ENCODE measurements at places on chromosomes 13 and 19.
A peak's percentile ranks its signal among the peaks of the same experiment; 100 is the strongest.

GRCh38 chr13:43584751-43585150 is 202.0 kb downstream of the ENOX1 start:
- no peak for DNase-seq

DNA sequence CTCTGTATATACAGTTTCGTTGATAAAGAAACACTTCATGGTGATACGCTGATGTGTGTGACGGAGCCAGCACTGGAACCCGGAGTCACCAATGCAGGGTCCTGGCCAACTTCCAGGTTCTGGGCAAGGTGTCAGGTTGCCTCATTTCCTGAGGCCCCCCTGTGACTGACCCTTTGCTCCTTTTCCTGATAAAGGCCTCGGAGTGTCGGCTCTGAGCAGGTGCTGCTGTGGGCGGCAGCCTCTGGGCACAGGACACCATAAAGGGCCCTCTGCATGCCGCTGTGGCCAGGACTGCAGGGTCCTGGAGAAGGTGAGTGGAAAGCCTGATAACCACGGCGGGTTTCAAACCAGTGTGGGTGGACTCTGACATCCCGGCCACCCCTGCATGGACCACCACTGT is 17.3 kb upstream of the MYDGF start:
- no peak for DNase-seq

DNA sequence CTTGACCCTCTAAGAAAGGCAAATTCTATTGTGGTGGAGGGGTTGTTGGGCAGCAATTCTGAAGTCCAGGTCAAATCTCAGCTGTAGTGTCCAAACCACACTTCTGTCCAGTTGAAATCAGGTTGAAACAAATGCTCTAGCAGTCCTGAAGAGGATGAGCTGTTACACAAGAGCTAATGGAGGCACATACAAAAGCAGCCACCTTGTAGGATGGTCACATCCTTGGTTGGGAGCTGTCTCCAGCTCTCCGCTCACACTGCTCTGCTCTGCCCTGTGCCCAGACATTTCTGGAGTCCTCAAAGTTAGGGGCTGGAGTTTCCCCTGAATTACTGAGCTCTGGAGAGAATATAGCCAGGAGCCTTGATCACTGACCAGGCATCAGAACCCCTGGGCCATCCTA is 47.2 kb downstream of the GPR12 start:
- no peak for DNase-seq

GRCh38 chr19:44818466-44819031 is 9.6 kb downstream of the BCAM start:
- DNase-seq: peak; percentile 6

GRCh38 chr19:17747205-17748098 is 3.8 kb upstream of the FCHO1 start:
- DNase-seq: peak; percentile 98

GRCh38 chr13:111175935-111176334 is 60.8 kb downstream of the ARHGEF7 start:
- no peak for DNase-seq

DNA sequence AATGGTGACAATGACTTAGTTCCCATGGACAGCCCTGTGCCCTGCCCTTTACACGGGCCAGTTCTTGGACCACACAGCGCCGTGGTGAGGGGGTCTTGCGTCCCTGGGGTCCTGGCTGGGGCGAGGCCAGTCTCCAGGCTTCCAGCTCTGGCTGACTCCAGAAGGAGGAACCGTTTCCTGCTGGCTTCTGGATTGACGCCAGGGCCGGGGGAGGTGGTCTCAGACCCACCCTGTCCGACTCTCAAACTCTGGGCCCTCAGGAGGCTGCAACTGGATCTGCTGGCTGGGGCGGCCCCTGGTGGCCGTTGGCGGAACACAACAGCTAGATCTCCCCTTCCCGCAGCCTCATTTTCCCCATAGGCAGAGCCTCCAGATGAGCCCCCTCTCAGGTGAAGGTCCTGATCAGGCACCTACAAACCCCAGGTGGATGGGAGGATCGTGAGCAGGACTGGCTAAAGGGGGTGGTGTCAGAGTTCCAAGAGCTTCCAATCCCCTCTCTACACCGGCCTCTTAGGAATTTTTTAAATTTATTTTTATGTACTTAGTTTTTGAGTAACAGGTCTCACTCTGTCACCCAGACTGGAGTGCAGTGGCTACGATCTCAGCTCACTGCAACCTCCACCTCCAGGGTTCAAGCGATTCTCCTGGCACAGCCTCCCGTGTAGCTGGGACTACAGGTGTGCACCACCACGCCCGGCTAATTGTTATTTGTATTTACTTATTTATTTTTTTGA is 8.0 kb downstream of the CCDC194 start:
- DNase-seq: peak; percentile 77

- no peak for DNase-seq
Measured at GRCh38 chr19:43541920-43542650, 9.1 kb downstream of the ZNF575 start.

DNA sequence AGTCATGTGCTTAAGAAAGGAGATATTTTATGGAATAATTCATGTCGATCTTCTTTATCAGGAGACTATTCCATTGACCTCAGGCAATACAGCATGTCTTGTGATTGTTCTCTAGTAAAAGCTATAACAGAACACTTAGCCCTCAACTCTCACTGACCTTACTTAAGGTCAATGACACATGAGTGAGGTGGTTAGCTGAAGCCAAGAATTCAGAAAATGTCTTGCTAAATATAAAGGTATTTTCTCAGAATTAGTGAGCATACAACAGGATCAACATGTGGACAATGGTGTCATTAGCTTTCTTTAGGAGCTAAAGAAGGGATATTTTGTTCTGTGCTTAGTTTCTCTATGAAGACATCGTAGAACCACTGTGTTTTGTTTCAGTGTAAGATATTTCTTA is 1730.4 kb upstream of the SLC10A2 start:
- no peak for DNase-seq

DNA sequence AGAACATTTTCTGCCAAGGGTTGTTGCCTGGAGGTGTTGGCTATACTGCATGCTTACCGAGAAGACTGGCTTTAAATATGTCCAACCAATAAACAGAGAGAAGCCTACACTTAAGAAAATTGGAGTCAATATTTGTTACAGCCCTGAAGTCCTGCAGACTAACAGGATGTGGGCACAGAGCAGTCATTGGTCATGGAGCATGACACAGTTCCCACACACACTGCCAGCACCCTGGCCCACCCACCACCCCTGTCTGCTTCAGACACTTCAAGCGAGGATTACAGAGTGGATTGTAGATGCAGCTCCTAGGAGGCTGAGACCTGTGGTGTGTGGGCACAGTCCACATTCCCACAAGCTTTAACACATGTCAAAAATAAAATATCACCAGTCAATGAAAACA is 21.0 kb upstream of the SERP2 start:
- no peak for DNase-seq

GRCh38 chr19:50779504-50780457 is 9.5 kb downstream of the GPR32 start:
- no peak for DNase-seq

- no peak for DNase-seq
Measured at GRCh38 chr19:38028913-38029510, 122.0 kb downstream of the SIPA1L3 start.

DNA sequence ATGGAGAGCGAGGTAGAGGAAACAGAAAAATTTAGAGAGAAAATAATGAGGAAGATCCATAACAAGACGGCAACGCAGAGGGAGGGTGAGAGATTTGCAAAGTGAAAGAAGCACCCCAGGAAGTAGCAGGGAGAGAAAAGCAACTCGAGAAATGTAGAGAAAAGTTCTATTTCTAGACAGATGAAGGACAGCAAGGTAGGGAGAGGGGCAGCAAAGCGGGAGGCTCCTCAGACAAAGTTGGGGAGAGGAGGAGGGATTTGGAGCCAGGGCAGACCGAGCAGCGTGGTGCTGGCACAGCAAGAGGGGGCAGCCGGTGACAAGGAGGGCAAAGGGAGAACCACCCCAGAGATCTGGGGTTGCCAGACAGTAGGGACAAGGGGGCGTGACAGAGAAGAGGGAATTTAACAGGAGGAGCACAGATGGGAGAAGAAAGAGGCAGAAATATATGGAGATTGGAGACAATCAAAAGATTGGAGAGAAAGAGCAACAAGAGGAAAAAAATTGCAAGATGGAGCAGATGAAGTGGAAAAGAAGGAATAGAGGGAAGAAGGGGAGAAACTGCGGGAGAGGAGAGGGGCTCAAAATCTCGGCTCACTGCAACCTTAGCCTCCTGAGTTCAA is 989 bp downstream of the ZNF766 start:
- no peak for DNase-seq

GRCh38 chr13:21246761-21247452 is 70.4 kb downstream of the MRPL57 start:
- DNase-seq: no peak

DNA sequence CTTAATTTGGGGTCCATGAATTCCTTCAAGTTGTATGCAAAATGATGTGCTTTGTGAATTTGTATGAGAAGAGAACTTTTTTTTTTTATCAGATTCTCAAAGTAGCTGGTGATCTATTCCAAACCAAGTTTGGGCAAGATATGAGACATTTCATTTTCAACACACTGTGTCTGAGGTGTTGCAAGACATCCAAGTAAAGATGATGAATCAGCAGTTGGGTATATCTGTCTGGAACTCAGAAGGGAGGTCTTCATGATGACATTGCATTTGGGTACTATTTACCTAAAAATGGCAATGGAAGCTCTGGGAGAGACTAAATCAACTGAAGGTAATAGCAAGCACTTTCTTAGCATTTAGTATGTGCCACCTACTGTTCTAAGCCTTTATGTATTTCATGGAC is 2.8 kb downstream of the FAM124A start:
- no peak for DNase-seq

GRCh38 chr19:14138576-14139265 is 2.3 kb upstream of the ASF1B start:
- no peak for DNase-seq

DNA sequence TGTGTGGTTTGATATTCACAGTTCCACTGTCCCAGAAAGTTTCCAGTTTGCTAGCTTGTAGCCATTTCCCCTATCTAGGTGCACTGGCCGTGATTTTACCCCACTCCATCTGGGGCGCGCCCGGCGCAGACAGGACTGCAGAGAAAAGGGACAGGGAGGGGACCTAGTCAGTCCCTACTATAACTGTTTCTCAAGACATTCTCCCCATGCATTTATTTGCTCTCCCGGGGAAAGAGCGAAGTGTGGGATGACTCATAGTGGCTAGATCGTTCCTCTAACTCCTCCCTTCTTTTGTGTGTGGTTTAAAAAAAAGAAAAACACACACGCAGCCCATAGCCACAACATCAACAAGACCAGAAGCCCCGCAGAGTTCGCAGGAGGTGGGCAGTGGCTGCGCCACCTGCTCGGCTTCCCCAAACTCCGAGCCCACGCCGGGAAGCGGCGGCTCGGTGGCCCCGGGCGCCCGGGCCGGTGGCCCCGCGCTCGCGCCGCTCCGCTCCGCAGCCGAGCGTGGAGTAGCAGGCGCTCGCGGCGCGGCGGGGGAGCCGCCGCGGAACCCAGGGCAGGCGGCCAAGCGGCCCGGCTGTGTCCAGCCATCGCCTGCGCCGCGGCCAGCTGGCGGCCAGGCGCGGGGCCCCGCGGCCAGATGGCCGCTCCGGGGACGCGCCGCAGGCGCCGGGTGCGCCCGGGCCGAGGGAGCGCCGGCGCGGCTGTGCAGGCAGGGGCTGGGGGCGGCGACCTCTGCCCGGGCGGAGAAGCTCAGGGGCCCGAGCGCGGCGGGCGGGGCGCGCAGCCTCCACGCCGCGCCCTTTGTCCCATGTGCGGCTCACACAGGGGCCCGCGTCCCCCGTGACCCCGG is 653 bp downstream of the TMTC4 start:
- peak; percentile 15 for DNase-seq

- no peak for DNase-seq
Measured at GRCh38 chr13:74092711-74093110, 41.5 kb downstream of the KLF12 start.

DNA sequence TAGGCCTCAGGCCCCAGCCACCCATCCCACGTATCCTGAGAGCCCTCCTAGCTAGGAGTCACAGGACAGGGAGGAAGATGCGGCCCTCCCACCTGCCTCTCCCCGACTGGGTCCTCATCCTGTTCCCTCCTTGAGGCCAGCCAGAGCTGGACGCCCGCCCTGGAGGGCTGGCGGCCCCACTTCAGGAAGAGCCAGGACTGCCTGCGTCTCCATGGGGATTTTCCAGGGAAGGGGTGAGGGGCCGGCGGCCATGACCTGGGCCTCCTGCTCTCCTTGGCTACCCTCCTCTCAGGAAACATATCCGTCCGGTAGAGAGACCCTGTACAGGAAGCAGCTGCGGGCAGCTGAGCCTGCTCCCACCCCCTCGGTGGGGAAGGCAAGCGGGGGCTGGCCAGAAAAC is 11.3 kb upstream of the PRKD2 start:
- DNase-seq: no peak

- DNase-seq: no peak
Measured at GRCh38 chr19:16482745-16483144, 11.0 kb upstream of the EPS15L1 start.

- DNase-seq: no peak
Measured at GRCh38 chr13:37984357-37984756, 114.8 kb upstream of the TRPC4 start.

DNA sequence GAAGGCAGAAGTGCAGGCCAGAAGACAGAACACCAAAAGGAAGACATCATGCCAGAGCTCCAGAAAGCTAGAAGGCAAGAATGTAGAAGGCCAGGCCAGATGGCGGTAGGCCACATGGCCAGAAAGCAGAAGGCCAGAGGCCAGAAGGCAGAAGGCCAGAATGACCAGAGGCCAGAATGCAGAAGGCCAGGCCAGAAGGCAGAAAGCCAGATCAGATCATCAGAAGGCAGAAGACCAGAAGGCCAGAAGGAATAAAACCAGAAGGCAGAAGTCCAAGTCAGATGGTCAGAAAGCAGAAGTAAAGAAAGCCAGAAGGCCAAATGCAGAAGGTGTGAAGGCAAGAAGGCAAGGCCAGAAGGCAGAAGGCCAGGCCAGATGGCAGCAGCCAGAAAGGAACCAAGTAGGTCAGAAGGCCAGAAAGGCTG is 185.0 kb downstream of the TUBA3C start:
- no peak for DNase-seq

GRCh38 chr13:99339736-99340397 is 32.7 kb upstream of the GPR183 start:
- DNase-seq: no peak

DNA sequence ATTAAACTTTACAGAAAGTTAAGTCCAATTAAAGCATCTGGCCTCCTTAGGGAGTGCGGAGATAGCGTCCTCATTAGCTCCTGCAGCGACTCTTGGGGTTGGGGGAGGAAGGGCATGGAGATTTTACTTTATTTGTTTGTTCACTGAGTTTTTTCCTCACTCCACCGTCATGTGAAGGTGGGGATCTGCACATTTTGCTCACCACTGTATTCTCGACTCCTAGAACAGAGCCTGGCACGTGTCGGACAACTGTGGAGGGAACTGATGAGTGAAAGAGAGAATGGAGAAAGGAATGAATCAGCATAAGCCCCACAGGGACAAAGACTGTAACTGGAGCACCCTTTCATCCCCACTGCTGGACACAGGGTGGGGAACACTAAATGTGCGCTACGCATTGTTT is 205.1 kb upstream of the TSHZ3 start:
- DNase-seq: no peak

Measured in HEK293T (cell line).